Erythroblast (primary cell): ENCODE measurements at places on chromosomes 4 and X.

GRCh38 chr4:97828646-97829045, 314.6 kb downstream of the STPG2 start:
- no peak for DNase-seq

- DNase-seq, result no peak
Measured at GRCh38 chr4:163473576-163473975, at the start of gene TKTL2. Gene TKTL2 (minus strand): TSS chr4:163473754. CDS start chr4:163473734, 20 bp downstream.

GRCh38 chr4:180587379-180587778, 1655.8 kb upstream of the TENM3 start:
- no peak for DNase-seq

DNA sequence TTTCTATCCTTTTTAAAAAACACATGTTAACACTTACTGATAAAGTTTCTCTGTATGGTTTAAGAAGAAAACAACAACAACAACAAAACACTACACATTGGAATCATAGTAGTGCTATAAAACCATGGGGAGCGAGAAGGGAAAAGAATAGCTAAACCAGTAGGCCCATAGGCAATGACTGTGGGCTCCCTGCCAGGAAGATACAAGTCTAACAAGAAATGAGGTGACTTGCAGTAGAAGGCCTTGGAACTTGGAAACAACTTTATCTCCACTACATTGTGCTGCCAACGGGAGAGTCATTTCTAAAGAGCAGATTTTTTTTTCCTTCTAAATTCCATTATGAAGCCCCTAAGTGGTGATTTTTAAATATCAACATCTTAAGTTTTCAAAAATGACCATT, 78.0 kb downstream of the GPC4 start:
- DNase-seq, result no peak

DNA sequence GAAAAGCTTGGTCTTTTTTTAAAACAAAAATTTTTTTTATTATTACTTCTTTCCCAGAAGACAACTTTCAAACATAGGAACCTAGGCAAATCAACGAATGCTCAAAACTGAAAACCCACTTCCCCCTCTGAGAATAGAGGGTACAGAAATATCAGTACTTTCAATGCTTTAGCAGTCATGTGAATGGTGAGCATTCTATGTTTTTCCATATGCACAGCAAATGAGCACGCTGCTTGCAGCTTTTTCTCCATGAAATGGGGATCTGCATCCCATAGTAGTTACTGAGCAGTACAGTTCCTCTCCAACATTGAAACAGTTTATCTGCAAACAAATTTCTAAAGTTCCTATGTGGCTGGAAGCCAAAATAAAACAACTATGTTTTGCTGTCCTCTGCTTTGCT, 108.4 kb upstream of the BMP2K start:
- peak; percentile 26 for DNase-seq

DNA sequence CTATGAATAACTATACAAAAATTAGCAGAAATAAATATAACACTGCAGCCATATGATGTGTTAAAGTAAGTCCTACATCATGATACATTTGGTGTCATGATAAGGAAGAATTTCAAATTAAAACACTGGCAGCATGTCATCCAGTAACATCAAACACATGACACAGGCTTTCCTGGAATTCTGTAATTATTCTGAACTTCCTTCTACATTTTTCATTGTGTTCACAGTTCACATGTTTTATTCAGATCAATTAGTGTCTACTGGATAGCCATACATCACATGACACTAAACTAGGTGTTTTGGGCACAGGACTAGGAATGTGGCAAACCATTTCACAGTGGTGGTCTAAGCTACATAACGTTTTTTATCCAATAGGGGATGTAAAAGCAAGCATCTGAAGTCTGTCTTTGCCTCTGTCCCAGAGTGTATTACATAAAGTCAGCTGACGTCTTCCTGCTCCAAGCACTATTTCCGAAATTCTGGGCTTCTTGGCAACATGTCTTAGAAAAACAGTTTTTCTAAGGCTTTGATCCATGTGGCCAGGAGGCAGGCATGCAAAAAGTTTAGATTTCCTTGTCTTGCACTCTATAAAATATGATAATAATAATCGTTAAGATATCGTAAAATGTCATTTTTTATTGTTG, 707.9 kb downstream of the CENPC start:
- no peak for DNase-seq

DNA sequence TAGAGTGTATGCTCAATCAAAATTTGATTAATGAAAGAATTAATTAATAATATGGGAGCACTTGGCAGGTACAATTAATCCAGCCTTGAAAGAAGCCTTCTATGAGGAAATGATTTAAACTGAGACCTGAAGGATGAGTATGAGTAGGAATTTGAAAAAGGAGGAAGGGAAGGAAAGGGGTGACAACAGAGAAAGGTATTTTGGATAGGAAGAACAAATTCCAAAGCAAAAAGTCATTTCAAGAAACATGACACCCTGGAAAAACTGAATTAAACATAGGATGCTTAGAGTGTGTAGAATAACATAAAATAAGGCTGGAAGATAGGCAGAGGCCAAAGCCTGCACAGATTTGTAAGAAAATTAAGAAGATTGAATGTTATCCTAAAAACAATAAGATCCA, 29.6 kb downstream of the PHOX2B start:
- DNase-seq, result no peak

- no peak for DNase-seq
Measured at GRCh38 chr4:10458177-10458576, 951 bp upstream of the ZNF518B start.

DNA sequence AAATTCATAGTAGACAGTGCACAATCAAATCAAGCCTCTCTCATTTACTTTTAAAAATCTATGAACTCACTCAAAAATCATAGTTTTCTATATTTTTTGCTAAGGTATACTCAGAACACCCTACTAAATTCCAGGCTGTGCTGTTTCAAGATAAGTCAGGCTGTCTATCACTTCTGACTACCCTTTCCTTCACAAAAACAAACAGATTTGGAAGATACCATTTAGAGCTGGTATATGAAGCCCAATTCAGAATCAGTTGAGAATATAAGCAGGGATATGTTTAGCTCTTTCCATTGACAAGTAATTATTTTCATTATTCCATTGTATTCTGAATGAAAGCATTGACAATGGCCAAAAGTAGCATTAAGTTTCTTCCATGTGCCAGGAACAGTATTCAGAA, 53.1 kb downstream of the CXCL1 start:
- no peak for DNase-seq

DNA sequence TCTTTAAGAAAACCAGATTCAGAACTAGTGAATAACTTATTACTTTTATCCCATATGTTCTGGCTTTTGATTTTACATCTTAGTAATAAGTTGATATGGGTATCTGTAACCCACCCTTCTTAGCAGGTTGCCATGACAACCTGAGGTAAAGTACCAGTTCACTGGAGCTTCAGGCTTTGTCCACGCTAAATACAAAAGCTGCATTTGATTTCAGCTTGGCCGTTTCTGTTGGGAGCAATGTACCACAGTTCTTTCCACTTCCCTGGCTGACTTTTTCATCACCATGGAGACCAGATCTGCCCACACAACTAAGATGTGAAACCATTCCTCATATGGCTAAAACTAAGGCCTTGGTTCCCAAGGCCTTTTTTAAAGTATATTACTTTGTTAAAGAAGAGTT, 26.1 kb downstream of the KLHL34 start:
- DNase-seq, result no peak

DNA sequence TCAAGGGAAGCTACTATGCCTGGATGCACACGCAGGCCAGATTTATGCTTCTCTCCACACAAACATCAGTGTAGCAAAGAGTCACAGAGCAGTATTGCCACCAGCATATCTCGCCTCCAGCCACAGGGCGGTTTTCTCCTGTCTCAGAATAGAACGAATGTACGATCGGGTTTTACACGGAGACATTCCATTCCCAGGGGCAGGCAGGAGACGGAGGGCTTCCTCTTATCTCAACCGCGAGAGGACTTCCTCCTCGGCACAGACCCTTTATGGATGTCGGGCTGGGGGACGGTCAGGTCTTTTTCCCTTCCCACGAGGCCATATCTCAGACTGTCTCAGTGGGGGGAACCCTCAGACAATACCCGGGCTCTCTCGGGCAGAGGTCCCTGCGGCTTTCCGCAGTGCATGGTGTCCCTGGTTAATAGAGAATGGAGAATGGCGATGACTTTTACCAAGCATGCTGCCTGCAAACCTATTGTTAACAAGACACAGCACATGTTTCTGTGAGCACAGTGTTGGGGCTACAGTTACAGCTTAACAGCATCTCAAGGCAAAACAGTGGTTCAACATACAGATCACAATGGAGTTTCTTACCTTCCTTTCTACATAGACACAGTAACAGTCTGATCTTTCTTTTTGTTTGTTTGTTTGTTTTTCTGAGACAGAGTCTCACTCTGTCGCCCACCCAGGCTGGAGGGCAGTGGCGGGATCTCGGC, 24.1 kb downstream of the CSF2RA start:
- DNase-seq, result no peak

- no peak for DNase-seq
Measured at GRCh38 chrX:345020-345925, 26.7 kb upstream of the GTPBP6 start.

DNA sequence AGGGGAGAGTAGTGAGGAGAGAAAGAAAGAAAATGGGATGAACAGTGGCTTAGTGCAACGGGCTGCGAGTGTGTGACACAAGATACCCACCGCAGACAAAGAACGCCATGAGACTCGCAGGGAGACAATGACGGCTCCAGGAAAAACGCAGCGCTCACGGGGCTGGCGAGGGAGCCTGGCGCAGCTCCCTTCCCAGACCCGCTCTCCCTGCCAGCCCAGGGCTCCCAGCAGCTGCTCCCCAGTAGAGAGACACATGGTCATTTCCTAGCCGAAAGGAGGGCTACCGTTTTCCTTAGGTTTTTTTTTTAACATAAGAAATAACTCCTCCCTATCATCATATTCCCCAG, 149.5 kb downstream of the MAML3 start:
- no peak for DNase-seq

DNA sequence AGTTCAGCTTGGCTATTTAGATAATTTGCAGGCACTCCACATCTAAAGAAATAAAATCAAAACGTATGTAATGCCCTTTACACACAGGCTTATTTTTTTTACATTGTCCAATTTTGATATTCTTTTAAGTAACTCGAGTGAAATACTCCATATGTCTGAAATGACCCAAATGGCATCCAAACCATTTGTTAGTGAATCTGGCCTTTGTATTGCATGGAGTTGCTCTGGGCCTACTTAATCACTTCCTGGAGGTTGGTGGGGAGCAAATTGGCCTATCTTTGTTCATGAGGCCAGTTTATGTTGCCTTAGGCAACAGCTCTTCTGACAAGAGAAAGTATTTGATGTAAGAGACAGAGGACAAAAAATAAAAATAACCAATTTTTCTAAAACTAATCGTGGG, 47.6 kb upstream of the TMEM131L start:
- no peak for DNase-seq

DNA sequence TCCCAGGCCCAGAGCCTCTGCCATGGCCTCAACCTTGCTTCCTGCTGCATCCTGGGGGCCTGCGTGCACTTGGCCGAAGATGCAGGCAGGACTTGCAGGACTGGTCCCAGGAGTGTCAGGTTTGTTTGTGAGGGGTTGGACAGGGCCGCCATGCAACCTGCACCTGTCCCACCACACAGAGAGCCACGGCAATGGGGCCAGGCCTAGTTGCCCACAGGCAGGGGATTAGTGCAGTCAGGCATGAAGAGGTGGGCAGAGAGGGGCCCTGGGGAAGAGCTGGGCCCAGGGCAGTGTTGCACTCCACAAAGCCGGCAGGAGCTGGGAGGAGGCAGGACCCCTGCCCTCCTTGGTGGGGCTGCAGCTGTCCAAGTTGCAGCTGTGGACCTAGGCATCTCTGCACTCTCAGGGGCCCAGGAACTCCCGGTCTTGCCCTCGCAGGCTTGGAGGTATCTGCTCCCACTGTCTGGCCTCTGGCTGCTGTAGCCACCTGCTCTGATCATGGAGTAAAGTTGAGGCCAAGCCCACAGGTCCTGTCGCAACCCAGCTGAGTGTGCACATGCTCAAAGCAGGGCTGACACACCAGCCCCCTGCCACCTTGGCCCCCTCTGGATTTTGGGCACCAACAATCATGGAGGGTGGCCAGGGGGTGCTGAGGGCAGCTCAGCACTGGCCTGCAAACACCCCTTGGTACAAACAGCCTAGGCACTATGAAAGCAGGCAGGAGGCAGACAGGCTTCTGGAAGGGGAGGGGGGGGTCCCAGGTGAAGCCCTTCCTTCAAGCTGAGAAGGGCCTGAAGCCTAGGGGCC, 190.4 kb upstream of the PCDH10 start:
- no peak for DNase-seq

DNA sequence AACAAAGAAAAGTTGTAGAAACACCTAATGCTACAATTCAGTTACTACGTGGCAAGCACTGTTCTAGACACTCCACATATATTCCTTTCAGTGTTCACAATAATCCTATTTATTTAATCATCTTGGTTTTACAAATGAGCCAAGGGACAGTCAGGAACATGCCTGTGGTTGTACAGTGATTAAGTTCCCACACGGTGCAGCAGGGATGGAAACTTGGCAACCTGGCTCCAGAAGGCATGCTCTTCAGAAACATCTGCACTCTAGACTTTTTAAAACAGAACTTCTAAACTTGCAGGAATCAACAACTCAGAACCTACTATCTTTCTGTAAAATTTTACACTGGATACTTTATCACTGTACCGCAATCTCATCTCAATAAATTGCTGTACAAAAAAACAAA, 32.1 kb downstream of the TAPT1 start:
- DNase-seq, result no peak

GRCh38 chr4:7044137-7044930, 1.2 kb downstream of the TADA2B start:
- DNase-seq, result peak; percentile 46

GRCh38 chr4:67700116-67700737, 728 bp downstream of the UBA6 start:
- peak; percentile 25 for DNase-seq

DNA sequence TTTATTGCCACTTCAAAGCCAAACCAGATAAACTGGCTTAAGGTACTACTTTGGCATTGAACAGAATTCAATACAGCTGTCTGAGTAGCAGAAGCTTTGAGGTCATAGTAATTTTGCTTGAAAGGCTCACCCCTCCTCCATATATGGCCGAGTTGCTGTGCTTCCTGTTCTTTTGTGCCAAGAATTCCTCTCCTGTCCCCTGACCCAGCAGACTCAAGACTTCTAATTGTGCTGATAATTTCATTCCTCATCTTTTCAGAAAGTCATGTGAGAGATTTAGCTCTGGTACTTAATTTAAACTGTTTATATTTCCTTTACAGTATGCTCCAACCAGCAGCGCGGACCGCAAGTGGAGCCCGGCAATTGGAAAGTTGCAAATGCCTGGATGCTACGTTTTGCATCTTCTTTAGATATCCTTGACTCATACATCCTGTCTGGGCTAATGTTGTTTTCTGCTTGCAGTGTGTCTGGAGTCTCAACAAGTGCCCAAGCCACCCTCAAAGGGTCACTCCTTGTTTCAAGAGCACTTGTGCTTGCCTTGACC, 373.4 kb downstream of the PDGFC start:
- no peak for DNase-seq

DNA sequence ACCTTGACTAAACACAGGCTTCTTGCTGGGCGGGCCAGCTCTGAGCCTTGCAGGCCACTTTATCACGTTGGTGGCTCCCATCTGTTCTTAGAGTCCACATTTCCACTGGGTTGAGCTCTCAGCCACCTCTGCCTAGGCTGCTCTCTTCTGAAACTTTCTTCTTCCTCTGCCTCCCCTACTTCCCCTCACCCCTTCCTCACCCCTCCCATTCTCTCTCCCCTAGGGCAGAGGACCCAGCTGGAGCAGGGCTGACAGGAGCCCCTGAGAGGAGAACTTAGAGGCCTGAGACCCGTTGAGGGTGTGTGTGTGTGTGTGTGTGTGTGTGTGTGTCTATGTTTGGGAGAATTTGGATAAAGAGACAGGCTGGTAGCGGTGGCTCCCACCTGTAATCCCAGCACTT, 19.9 kb upstream of the TMSB4X start:
- peak; percentile 18 for DNase-seq

GRCh38 chr4:5824635-5825034, 68.3 kb downstream of the CRMP1 start:
- DNase-seq, result peak; percentile 4
